ENCODE measurements at places on chromosomes 4 and X. TPM values are rescaled to one million over a fixed set of nuclear protein-coding genes. Genes with fewer than 3 reads are reported as not detected.

The RNF150 gene
- total RNA-seq: 18.4 TPM

- no peaks in the 10 kb centered on the region for H3K27me3 ChIP-seq
- H3K36me3 ChIP-seq: no peaks in the 10 kb centered on the region
- no peak overlapping the region for H3K27ac ChIP-seq
- no peak for DNase-seq
- H3K4me1 ChIP-seq: no peaks in the 10 kb centered on the region
These were observed 582.6 kb downstream of the RAPGEF2 start for GRCh38 chr4:159685340-159686092.

DNA sequence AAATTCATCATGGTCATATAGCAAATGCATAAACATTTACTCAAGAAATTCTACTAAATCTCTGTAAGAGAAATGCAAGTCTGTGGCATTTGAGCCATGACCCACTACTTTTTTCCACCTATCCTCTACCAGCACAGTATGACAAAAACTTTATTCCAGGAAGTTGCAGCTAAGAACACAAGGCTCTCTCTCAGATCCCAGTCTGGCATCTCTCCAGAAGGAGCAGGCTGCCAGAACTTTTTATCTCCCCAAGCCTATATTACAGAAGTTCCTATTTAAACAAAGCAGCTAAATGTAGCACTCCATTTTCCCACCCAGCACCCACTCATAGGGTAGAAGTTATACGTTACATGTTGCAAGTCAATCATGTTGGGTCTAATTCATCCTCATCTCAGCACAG is 49.3 kb upstream of the EPGN start:
- no peak overlapping the region for H3K27ac ChIP-seq
- no peaks in the 10 kb centered on the region for H3K27me3 ChIP-seq
- H3K4me3 ChIP-seq: no peak overlapping the region
- no peaks in the 10 kb centered on the region for H3K36me3 ChIP-seq

The TMEM31 gene
- total RNA-seq: not detected

The TMSB4X gene
- total RNA-seq: 3,390 TPM

DNA sequence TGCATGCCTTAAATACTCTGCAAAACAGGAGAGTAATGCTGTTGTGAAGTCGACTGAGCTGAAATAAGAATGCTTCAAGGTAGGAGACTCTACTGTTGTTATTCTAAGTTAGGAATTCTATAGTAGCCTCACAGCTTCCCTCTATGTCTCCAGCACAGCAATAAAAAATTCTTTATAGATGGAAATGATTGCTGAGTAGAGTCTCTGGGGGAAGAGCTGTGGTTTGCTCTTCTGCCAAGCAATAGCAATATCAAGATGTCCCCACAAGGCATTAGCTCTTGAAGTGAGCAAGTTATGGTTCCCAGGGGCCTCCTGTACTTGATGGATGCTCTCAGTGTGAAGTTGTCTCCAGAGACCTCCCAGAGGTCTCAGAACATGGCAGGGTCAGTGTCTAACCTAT is 880.6 kb upstream of the FRG1 start:
- H3K27ac ChIP-seq: no peak overlapping the region
- no peak overlapping the region for H3K4me3 ChIP-seq
- H3K36me3 ChIP-seq: no peaks in the 10 kb centered on the region

The CCDC120 gene
- total RNA-seq: 5.1 TPM

- H3K27ac ChIP-seq: no peak overlapping the region
- no peak overlapping the region for H3K4me3 ChIP-seq
- DNase-seq: no peak
- H3K4me1 ChIP-seq: no peaks in the 10 kb centered on the region
These were observed 25.1 kb downstream of the ARL13A start for GRCh38 chrX:100994352-100995281.

The TEX11 gene
- not detected for total RNA-seq

DNA sequence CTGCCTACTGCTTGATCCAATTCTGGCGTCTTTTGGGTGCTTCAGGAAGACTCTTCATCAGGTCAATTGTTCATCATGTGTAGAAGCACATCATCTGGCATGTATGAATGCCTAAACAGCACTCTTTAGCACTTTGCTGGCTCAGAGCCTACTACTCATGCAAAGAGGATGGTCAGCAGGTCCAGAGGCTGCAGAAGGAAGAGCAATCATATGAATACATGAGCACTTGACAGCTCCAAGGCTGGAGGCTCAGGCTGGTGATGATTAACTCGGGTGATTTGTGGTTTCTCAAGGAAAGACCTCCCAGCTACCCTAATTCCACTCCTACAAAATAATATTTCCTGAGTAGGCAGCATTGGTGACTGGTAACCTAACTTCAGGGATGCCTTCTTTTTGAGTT is 103.8 kb upstream of the CXCL13 start:
- H3K4me1 ChIP-seq: no peaks in the 10 kb centered on the region
- H3K36me3 ChIP-seq: no peaks in the 10 kb centered on the region
- H3K27me3 ChIP-seq: no peaks in the 10 kb centered on the region
- H3K4me3 ChIP-seq: no peak overlapping the region
- no peak overlapping the region for H3K27ac ChIP-seq
- DNase-seq: no peak

- peak overlapping the region; percentile 29 for H3K4me3 ChIP-seq
- H3K36me3 ChIP-seq: no peaks in the 10 kb centered on the region
- H3K4me1 ChIP-seq: peaks cover 4% of the 10 kb centered on the region
- DNase-seq: no peak
- no peak overlapping the region for H3K27ac ChIP-seq
These were observed 102.9 kb upstream of the SLC34A2 start for GRCh38 chr4:25552580-25553271.

The SOWAHB gene
- not detected for total RNA-seq

The MAGIX gene
- total RNA-seq: 2.8 TPM

- H3K36me3 ChIP-seq: no peaks in the 10 kb centered on the region
- no peak for DNase-seq
- no peak overlapping the region for H3K4me3 ChIP-seq
- H3K27me3 ChIP-seq: no peaks in the 10 kb centered on the region
These were observed 128.9 kb downstream of the MAB21L2 start for GRCh38 chr4:150710770-150711375.

DNA sequence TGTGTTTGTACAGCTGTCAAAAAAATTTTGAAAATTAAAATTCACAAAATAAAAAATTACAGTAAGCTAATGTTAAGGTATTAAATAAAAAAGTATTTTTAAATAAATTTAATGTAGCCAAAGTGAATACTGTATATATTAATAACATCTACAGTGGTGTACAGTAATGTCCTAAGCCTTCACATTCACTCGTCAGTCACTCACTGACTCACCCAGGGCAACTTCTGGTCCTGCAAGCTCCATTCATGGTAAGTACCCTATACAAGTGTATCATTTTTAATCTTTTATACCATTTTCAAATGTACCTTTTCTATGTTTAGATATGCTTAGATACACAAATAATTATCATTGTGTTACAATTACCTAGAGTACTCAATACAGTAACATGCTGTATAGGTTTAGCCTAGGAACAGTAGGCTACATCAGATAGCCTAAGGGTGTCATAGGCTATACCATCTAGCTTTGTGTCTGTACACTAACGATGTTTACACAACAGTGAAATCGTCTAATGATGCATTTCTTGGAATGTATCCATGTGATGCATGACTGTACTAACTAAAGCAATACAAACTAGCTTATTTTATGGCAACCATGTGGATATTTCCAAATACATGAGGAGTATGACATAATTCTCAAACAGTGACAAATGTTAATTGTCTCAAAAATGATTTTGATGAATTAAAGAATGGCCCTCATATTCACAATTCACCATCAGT is 13.7 kb downstream of the DDX60 start:
- H3K27me3 ChIP-seq: no peaks in the 10 kb centered on the region
- H3K4me3 ChIP-seq: no peak overlapping the region
- H3K4me1 ChIP-seq: no peaks in the 10 kb centered on the region
- no peak overlapping the region for H3K27ac ChIP-seq

The FAM133A gene
- 0.63 TPM for total RNA-seq

The SHISA3 gene
- total RNA-seq: 2.1 TPM

The COL4A6 gene
- total RNA-seq: 2.7 TPM

GRCh38 chr4:6747294-6748051 is 31.5 kb downstream of the BLOC1S4 start:
- H3K27ac ChIP-seq: no peak overlapping the region
- H3K36me3 ChIP-seq: no peaks in the 10 kb centered on the region
- H3K27me3 ChIP-seq: no peaks in the 10 kb centered on the region
- H3K4me1 ChIP-seq: peaks cover 3% of the 10 kb centered on the region
- no peak overlapping the region for H3K4me3 ChIP-seq

DNA sequence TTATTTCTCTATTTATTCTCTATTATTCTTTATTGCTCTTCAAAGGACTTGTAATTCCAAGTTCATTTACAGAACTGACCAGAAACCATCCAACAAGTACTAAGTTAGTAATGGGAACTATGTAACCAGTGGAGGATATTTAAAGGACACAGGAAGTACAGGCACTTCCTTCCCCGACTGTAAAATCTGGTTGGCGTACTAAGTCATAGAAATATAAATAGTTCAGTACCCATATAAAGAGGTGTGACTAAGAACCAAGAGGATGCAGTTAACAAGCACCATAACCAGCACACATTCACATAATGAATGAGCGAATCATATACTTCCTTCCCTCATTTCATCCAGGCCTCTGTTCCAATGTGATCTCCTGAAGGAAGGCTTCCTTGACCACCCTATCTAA is 3.6 kb upstream of the EIF4E start:
- no peak for DNase-seq
- no peak overlapping the region for H3K4me3 ChIP-seq
- no peaks in the 10 kb centered on the region for H3K4me1 ChIP-seq
- H3K27ac ChIP-seq: no peak overlapping the region
- H3K36me3 ChIP-seq: no peaks in the 10 kb centered on the region

The CFI gene
- 33.7 TPM for total RNA-seq

The PAGE4 gene
- not detected for total RNA-seq

- no peak overlapping the region for H3K4me3 ChIP-seq
- H3K4me1 ChIP-seq: no peaks in the 10 kb centered on the region
- H3K36me3 ChIP-seq: no peaks in the 10 kb centered on the region
- no peak overlapping the region for H3K27ac ChIP-seq
These were observed 4.3 kb upstream of the HAUS7 start for GRCh38 chrX:153474718-153475117.

DNA sequence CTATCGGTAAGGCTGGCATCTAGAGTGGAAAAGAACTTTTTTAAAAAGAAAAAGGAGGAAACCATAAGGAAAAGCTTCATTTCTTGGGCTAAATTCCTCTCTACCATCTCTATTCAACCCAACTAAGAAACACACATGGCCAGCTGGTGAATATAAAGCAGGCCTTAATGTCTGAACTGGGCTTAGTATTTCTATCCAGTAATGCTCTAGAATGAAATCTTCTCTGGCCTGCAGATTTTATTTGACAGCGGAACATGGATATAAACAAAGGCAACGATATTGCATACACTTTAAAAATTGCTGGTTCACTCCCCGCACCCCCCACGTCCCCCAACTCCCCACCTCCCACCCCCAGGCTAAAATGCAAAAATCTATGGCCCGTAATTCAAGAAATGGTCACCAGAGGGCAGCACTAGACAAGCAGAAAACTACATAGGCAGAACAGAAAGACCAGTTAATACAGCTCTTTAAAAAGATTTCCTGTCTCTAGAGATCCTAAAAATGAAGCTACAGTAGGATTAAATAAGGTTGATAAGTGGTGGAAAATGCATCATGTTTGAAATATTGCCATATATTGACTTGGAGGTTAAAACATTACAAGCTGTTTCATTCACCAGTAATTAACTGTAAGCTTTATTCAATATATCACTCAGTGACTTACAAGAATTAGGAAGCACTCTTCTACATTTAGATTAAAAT is 155.2 kb upstream of the GALNT7 start:
- no peak overlapping the region for H3K27ac ChIP-seq
- no peaks in the 10 kb centered on the region for H3K4me1 ChIP-seq
- no peak overlapping the region for H3K4me3 ChIP-seq
- no peak for DNase-seq

DNA sequence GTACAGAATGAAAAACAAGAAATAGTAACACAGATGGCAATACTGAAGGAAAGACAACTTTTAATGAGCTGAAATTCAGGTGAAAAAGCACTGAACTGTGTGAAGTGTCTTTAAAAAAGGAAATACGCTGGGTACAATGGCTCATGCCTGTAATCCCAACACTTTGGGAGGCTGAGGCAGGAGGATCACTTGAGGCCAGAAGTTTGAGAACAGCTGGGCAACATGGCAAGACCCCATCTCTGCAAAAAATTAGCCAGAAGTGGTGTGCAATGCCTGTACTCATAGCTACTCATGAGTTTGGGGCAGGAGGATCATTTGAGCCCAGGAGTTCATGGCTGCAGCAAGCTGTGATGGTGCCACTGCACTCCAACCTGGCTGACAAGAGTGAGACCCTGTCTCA is 59.8 kb upstream of the COX18 start:
- H3K27ac ChIP-seq: no peak overlapping the region
- H3K27me3 ChIP-seq: no peaks in the 10 kb centered on the region
- H3K36me3 ChIP-seq: peaks cover 4% of the 10 kb centered on the region
- H3K4me1 ChIP-seq: no peaks in the 10 kb centered on the region
- DNase-seq: no peak

The LRCH2 gene
- total RNA-seq: 10.9 TPM

DNA sequence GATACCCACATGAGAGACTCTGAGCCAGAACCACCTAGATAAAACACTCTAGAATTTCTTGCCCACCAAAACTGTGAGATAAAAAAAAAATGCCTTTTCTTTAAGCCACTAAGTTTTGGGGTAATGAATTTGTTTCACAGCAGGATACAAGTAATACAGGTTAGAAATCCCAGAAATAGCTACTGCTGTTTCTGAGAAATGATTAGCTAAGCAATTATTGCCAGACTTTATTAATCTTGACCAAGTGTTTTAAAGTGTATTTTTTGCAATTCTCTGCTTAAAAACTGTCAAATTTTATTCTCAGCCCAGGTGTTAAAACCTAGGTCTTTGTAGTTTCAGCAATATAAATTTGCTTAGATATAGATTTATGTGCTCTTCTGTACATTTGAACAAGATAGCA is 58.6 kb upstream of the CAPN6 start:
- no peaks in the 10 kb centered on the region for H3K27me3 ChIP-seq
- no peaks in the 10 kb centered on the region for H3K36me3 ChIP-seq
- no peaks in the 10 kb centered on the region for H3K4me1 ChIP-seq
- H3K27ac ChIP-seq: no peak overlapping the region

DNA sequence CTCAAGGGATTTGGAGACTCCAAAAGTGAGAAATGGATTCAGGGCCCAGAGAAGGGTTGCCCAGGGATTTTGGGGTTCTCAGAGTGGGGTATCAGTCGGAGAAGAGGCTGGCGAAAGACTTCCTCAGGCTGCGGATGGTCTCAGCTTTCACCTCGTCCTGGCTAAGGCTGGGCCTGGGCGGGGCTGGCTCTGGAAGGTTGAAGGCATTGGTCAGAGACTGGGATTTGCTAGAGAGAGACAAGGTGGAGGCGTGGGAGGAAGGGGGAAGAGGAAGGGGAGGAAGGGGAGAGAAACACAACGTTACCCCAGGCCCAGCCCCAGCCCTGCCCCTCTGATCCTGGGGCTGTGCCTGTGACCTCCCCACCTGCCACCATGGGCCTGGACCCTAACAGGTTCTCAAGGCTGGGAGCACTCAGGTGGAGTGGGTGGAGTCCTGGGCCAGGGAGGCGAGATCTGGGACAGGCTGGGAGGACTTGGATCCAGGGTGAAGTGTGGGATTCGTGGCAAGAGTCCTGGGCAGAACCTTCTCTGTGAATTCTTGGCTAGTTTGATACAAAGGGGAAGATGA is 9.4 kb upstream of the TIMP1 start:
- peak; percentile 73 for DNase-seq
- no peak overlapping the region for H3K4me3 ChIP-seq
- H3K27ac ChIP-seq: no peak overlapping the region
- H3K4me1 ChIP-seq: no peaks in the 10 kb centered on the region

The EDA gene
- total RNA-seq: 4.6 TPM

The ARHGAP10 gene
- 57.3 TPM for total RNA-seq

All from aorta (tissue), 5 donors.